ENCODE measurements at places on chromosomes 12 and 14.

GRCh38 chr12:96194576-96194889, 358 bp downstream of the ELK3 start:
- no peak for DNase-seq

- no peak for DNase-seq
These were observed 160.8 kb upstream of the BMP4 start for GRCh38 chr14:54117396-54117795.

DNA sequence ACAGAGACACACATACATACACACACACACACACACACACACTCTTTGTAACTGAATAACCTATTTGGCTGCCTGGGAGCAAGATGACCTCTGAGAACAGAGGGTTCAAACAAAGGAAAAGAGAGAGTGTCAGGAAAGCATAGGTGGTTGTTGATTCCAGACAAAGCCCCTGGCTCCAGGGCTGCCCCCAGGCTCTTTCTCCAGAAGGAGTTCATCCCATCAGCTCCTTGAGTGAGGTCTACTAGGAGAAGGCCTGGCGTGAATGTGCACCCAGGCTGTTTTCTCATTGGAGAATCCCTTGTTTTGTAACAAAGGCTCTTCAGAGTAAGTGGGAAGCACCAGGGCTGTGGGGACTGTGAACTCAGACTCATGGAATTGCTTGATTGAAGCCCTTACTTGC, 151.9 kb downstream of the EMP1 start:
- no peak for DNase-seq

DNA sequence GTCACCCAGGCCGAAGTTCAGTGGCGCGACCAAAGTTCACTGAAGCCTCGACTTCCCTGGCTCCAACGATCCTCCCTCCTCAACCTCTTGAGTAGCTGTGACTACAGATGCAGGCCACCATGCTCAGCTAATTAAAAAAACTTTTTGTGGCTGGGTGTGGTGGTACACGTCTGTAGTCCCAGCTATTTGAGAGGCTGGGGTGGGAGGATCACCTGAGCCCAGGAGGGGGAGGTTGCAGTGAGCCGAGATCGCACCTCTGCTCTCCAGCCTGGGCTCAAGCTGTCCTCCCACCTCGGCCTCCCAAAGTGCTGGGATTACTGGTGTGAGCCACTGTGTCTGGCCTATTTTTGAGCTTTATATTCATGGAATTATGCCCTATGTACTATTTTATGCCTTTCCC, 18.1 kb upstream of the RAD52 start:
- DNase-seq = no peak

- no peak for DNase-seq
These were observed 506 bp downstream of the TMEM132D start for GRCh38 chr12:129903092-129903945.

GRCh38 chr14:103496776-103497175, 25.9 kb downstream of the CKB start:
- DNase-seq = no peak

DNA sequence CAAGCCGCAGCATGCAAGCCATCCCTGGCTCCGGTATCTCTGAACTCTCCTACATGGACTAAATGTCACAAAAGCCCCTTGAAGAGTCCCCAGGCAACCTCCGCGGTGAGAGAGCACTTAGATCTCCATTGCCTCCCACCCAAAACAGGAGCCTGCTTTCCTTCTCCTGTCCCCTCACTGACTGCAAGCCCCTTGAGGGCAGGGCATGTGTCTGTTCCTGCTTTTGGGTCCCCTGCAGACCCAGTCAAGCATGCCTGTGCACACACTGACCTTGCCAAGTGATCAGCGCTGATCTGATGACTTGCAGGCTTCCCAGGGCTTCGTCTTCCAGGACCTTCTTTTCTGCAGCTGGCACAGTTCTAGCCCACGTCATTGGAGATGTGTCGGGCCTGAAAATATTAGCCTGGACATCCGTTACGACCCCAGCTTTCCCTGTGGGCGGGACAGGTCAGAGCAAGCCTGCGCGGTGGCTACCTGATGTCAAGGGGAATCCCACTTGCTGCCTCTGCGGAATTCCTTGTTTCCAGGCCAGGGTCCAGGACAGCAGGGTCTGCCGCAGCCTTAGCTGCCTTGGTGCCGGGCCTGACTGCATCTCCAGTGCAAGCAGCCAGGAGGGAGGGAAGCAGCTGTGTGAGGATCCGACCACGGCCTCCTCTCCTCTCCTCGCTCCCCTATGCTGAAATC, 92.5 kb downstream of the FBXL14 start:
- DNase-seq = no peak

- DNase-seq = no peak
These were observed 868.2 kb downstream of the C12orf50 start for GRCh38 chr12:87160848-87161601.

GRCh38 chr12:49041036-49041880, 19.3 kb downstream of the KMT2D start:
- no peak for DNase-seq

DNA sequence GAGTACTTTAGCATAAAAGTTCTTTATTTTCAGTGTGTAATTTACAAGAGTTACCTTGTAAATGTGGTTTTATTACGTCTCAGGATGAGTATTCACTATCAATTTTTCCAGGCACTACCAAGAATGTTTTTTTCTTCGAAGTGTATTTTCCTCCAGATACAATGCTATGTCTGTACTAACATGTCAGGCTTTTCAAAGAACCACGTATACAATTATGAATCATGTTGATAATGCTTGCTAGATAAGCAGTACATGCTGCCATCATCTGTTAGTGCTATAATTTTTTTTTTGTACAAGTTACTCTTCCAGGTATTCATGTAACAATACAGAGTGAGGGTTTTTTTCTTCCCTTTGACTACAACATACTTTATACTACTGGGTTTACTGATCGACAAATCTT, 5.6 kb upstream of the KANSL2 start:
- DNase-seq = no peak

GRCh38 chr12:46858368-46858767, 32.6 kb upstream of the SLC38A4 start:
- no peak for DNase-seq

GRCh38 chr14:67444395-67444794, 32.4 kb upstream of the PLEK2 start:
- peak; percentile 45 for DNase-seq
